HFFc6 (cell line): ENCODE measurements at places on chromosomes 7 and 10. TPM values are rescaled to one million over a fixed set of nuclear protein-coding genes. Genes with fewer than 3 reads are reported as not detected.

GRCh38 chr7:43302211-43302711, 189.8 kb downstream of the HECW1 start:
- peak; percentile 60 for DNase-seq

- DNase-seq = peak; percentile 20
These were observed 679 bp downstream of the ARF5 start for GRCh38 chr7:127588697-127589482.

The ABCB1 gene
- 4.4 to 6.9 TPM (median 4.6 TPM) in 3 replicates for total RNA-seq

DNA sequence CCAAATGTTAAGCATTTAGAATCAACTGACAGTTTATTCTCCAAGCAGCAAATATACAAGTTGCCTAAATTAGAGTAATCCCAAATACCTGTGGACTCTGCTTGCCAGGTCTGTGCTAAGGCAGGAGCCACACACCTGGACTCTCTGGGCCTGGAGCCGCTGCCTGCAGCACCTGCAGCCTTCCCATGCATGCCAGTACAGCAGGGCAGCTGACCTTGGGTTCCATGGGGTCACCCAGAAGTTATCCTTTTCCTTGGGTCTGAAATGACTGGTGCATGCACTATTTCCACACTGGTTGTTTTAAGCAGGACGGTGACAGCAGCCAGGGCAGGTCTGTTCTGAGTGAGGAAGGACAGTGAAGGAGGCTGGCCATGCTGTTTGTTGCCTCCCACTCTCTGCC, 573.2 kb downstream of the GLRX3 start:
- DNase-seq = no peak

DNA sequence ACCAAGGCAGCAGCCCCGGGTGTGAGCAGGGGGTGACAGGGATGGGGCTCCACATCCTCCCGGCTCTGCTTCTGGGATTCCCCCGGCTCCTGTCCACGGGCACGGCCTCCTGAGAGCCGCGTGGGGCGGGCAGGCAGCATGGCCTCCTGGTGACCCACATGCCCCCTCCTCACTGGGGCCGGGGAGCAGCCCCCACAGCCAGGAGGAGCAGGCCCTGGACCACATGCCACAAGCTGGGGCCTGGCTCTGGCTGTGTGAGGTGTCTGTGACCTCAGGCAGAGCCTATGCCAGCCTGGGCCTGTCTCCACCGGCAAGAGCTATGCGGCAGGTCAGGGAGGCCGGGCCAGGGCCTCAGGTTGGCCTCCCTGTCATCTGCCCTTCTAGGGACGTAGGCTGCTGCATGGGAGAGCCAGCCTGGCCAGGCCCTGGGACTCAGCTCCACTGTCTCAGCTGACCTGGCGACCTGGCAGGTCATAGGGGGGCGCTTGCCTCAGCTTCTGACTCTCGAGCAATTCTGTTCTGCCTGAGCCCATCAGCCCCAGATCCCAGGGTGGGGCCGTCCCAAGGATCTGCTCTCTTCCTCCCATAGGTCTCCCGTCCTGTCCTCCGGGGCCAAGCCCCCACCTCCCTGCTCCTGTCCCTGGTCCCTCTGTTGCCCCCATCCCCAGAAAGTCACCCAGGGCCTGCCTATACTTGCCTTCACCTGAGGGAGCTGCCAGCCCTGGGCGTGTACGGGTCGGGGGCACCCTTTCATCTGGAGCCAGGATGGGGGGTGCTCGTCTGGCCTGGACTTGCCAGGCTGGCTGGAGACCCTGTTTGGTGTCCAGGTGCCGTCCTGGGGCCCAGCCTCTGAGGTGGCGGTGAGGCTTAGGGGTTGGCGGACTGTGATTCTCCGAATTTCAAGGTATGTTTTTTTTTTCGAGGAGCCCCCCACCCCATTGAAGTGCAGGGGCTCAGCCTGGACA, 3.9 kb upstream of the TMEM184A start:
- no peak for DNase-seq

GRCh38 chr7:25187932-25188331, 40.4 kb downstream of the NPVF start:
- no peak for DNase-seq

The LAMTOR4 gene
- total RNA-seq = 113 to 122 TPM (median 114 TPM) in 3 replicates

The NPFFR1 gene
- total RNA-seq = not detected in 3 replicates

The KLF14 gene
- not detected in 3 replicates for total RNA-seq

- peak; percentile 81 for DNase-seq
These were observed 69.9 kb upstream of the GTF2I start for GRCh38 chr7:74587435-74588126.

DNA sequence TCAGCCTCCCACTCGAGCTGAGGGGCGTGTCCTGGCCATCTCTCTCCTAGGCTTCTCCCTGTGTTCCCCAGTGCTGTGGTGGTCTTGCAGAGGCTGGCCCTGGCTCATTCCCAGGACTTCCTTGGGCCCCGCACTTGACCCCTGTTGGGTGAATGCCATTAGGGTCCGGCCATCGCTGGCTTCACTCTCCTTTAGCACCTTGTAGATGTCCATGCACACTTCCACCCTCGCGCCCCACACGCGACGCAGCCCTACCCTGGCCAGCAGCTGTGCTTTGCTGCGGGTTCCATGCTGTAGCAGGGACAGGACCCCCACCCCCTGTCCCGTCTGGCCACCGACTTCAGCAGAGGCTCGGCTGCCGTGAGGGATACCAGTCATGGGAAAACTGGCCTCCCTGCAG, 46.3 kb downstream of the PITRM1 start:
- no peak for DNase-seq

The LIPM gene
- total RNA-seq = not detected in 3 replicates

GRCh38 chr7:77685233-77685632, 11.0 kb upstream of the RSBN1L start:
- no peak for DNase-seq

The SH2D4B gene
- total RNA-seq = not detected in 3 replicates

The DGKI gene
- total RNA-seq = 1.2 to 2.1 TPM (median 1.7 TPM) in 3 replicates

GRCh38 chr10:101772895-101773761, 2.8 kb downstream of the FGF8 start:
- DNase-seq = no peak

The RUFY2 gene
- 14.8 to 18.7 TPM (median 15.7 TPM) in 3 replicates for total RNA-seq

DNA sequence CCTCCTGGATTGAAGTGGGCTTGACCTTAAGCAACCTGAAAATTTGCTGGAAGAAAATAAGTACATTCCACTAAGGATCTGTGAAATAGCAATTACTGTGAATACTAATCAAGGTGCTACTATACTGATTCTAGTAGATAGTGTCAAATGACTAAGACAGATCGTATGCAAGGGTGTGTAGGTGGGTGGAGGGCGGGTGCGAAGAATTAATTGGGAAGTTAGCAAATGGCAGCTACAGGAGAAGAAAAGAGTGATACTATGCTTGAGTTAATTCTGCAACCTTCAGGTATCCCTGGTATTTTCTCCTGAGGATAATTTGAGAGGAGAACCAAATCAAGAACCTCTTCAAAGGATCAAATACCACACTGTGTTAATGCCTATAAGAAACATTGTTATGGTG, 501.9 kb downstream of the INHBA start:
- no peak for DNase-seq

DNA sequence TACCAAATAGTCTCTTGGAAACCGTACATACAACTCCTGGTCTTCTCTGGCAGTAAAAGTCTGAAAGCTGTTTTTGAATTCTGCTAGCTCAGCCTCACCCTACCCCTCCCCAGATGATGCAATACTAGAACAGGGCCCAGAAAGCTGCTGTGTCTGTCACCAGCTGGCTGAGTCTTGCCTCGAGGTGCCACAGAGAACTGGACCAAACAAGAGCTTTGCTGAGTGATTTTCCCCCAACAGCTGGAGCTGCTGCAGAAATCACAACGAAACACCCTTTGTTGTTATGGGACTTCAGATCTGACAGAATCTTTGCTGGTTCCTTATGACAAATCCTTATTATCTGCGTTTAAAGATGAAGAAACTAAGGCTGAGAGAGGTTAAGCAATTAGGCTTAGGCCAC, 134.1 kb downstream of the SPAG6 start:
- no peak for DNase-seq

The GPRIN2 gene
- total RNA-seq = not detected in 3 replicates

GRCh38 chr7:21076574-21076973, 289.9 kb upstream of the SP8 start:
- no peak for DNase-seq

- DNase-seq = no peak
These were observed 62.4 kb upstream of the WAPL start for GRCh38 chr10:86583983-86584382.

- DNase-seq = peak; percentile 40
These were observed 101.8 kb downstream of the SAMD9 start for GRCh38 chr7:93015779-93016481.

GRCh38 chr7:44066494-44067063, 1.2 kb upstream of the PGAM2 start:
- no peak for DNase-seq

DNA sequence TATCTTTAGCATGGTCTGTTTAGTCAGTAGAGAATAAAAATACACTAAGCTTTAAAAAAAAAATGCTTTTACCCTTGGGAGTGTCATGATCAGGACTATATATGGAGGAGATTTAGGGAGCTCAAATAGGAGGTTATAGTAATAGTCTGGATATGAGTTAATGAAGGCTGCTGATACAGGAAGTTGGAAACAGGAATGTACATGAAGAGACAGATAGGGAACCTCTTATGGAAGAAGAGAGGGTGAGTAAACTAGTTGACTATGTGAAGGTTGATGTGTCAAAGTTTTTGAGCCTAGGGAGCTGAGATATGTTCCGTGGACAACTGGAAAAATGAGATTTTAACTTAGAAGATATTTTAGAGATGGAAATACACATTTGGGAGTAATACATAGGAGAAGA, 472.0 kb upstream of the FZD8 start:
- DNase-seq = no peak

GRCh38 chr10:35413985-35414861, 77.9 kb downstream of the CCNY start:
- DNase-seq = no peak

- no peak for DNase-seq
These were observed 176.3 kb downstream of the CDK14 start for GRCh38 chr7:90772410-90772809.

GRCh38 chr7:46256870-46257661, 336.0 kb upstream of the IGFBP3 start:
- peak; percentile 41 for DNase-seq

DNA sequence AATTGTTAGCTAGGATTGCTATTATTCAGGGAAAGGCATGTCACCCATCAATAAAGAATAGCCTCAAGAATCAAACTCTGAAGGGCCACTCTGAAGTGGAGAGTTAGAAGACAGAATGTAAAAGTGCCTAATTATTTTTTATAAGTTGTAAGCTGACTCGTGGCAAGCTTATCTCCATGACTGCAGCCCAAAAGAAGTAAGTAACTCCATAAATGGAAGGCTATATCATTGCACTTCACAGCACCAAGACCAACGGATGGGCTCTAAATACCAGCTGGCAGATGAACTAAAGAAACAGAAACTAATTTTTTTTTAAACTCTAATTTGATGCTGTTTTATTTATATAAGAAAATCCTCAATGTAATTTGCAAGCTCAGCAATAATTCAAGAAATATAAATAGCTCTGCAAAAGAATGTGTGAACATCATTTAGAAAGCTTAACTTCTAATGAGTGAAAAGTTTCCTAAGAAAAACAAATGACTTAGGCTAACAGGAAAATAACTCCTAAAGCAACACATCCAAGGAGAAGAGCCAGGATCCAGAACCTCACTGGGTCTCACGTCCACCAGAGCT, 165.5 kb downstream of the SNX13 start:
- DNase-seq = no peak

The PLEKHS1 gene
- total RNA-seq = not detected in 3 replicates

GRCh38 chr10:80528185-80528700, 9.5 kb upstream of the SH2D4B start:
- DNase-seq = no peak

The NANOS1 gene
- 0.07 to 0.24 TPM (median 0.09 TPM) in 3 replicates for total RNA-seq

The CRHR2 gene
- not detected in 3 replicates for total RNA-seq

The MRC1 gene
- total RNA-seq = not detected in 3 replicates
